ENCODE measurements at places on chromosomes 5 and 9.

DNA sequence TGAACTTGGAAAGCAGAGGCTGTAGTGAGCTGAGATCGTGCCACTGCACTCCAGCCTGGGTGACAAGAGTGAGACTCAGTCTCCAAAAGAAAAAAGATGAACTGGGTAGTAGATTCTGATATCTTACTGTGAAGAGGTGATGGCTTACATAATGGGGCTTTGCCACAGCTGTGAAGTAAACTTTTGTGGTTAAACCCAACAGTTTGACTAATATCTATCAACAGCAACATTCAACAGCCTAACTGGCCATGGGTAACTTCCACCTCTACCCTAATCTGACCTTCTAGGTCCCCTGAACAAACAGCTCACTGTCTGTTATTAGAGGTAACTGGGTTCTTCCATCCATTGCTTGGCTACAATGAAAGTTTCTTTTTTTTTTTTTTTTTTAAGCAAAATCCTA is 52.1 kb downstream of the TLE1 start:
- DNase-seq = no peak

DNA sequence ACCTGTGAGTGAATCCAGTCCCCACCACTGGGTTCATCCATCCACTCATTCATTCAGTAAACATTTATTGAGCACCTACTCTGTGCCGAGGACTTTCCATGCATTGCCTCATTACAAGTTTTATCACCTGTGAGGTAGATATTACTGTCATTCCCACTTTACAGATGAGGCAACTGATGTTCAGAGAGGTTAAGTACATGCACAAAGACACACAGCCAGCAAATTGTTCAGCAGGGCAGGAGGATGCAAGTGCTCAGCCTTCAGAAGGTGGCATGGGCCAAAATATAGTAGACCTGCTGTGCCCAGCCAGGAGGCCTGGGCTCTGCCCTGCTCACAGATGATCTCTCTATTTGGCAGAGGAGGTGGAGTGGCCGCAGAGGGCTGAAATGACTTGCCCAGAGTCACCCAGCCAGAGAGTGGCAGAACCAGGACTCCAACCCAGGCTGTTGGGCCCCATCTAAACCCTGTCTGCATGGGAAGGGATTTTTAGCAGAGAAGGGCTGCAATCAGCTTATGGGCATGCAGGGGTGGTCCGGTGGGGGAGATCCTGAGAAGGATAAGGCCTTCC is 7.6 kb upstream of the NEURL1B start:
- DNase-seq = no peak

DNA sequence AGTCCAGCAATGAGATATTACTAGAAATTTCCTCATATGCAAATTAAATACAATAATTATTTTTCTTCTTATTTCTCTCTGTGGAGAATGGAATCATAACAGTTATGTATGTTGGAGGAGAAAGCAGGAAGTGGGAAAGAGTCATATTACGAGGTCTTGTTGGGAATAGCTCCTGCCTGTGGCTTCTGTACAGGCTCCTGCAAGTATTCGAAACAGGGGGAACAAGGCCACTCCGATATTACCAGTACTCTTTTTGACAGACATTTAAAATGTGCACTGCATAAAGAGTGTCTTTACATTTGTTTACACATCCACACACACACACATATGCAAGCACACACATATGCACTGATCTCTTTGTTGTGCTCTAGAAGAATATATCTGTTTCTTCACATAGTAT is 812.0 kb upstream of the ZNF608 start:
- DNase-seq = no peak

- DNase-seq = no peak
Observed at GRCh38 chr9:4167079-4167671, 132.7 kb downstream of the GLIS3 start.

- no peak for DNase-seq
Observed at GRCh38 chr5:151581347-151581746, 9.8 kb downstream of the FAT2 start.

DNA sequence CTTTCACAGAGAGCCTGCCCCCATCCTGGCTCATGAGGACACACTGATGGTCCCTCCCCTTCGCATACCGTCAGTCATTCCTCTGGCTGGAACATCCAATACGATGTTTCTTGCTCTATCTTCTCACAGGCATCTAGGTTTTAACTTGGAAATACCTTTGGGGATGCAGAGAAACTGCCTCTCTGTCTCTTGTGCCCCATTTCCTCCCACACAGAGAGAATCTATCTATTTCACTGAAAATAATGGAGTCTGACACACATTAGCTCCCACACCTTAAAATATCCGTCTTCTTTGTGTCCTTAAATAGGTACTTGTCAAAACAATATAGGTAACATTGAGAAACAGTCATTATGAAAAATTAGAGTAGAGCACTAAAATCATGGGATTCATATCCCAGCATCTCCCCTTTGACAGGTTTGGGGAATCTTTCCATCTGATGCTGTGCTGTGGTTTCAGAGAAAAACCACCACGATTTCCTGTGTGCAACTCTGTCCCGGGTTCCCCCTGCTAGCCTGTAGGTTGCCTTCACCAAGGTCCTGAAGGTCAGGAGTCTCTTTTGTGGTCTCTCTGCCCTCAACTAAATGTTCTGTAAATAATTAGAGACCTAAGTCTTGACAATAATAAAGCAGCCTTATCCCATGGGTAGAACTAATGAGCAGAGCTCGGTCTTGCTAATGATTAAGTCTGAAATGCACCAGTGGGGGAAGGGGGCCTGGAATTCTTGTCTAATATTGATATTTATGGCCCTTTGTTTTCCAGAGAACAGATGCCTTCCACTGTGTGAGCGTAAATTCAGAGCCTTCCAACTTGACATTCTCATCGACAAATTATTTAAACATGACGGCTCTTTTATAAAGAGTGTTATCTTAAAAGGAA is 371.0 kb downstream of the ICE1 start:
- DNase-seq = no peak

DNA sequence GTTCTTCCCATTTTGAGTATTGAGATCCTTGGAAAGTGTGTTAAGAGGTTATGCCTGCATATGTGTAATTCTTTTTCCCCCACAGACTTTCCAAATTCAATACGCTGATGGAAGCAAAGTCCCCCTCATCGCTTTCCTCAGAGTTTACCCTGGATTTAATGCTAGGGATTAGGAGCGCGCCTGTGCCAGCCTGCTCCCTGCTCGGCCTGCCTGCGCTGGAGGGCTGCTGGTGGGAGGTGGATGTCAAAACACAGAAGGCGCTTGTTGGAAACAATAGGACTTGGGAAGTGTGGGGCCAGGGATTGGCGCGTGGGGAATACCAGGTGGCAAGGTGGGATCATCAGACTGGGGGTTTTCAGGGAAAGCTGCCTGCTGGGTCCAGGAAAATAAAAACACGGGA is 39.8 kb upstream of the PTCH1 start:
- DNase-seq = no peak

DNA sequence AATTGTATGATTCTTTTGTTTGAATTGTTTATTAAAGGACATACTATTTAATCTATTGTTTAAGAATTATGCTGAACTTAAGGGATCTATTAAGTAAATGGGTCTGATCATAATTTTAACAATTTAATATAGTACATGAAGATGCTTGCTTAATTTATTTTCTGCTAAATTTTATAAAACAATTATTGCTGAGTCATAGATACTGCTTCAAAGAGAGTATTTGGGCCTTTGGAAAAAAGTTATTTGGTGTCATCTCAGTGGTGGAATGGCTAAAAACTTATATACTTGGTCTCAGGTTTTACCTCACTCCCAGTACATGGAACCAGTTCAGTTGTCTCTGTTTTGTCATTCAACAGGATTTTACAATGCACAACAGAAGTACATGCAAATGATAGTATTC is 145.3 kb downstream of the CDH9 start:
- DNase-seq = no peak

- DNase-seq = no peak
Observed at GRCh38 chr5:132205385-132206125, 22.1 kb downstream of the P4HA2 start.

- DNase-seq = no peak
Observed at GRCh38 chr9:92414566-92414965, 9.7 kb downstream of the OMD start.

DNA sequence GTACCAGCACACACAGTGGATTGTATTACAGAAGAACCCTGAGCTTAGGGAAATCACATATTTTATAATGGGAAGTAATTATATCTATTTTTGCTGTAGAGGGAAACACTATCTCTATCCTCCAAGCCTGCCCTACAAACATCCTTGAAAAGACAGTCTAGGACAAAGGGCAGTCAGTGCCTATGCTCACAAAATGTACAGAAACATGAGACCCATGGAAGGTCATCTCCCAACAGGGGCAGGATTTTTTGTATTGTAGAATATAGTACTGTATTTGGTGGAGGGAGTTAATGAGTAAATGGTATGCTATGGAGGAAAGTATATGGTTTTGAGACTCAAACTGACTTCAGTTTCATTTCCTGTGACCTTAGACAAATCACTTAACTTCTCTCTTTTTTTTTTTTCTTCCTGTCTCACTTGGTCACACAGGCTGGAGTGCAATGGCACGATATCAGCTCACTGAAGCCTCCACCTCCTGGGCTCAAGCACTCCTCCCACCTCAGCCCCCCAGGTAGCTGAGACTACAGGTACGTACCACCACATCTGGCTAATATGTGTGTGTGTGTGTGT is 5.8 kb upstream of the RAB14 start:
- DNase-seq = no peak

GRCh38 chr5:90824436-90824835 is 265.8 kb downstream of the ADGRV1 start:
- no peak for DNase-seq

DNA sequence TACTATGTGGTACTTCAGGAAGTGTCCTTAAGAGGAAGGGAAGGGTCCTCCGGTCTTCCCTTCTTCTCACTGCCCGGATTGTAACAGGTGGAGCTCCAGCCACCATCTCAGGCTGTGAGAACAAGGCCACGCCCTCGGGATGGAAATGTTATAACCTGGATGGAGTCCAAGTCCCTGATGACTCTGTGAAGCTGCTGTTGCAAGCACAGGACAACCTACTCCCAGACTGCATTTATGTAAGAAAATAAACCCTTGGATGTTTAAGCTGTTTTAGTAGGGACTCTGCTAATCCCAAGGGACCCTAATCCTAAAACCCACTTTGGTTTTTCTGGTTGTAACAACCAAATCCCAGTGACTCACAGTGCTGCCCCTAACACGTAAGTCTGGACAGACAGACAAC is 221.6 kb downstream of the ACTL7B start:
- no peak for DNase-seq

DNA sequence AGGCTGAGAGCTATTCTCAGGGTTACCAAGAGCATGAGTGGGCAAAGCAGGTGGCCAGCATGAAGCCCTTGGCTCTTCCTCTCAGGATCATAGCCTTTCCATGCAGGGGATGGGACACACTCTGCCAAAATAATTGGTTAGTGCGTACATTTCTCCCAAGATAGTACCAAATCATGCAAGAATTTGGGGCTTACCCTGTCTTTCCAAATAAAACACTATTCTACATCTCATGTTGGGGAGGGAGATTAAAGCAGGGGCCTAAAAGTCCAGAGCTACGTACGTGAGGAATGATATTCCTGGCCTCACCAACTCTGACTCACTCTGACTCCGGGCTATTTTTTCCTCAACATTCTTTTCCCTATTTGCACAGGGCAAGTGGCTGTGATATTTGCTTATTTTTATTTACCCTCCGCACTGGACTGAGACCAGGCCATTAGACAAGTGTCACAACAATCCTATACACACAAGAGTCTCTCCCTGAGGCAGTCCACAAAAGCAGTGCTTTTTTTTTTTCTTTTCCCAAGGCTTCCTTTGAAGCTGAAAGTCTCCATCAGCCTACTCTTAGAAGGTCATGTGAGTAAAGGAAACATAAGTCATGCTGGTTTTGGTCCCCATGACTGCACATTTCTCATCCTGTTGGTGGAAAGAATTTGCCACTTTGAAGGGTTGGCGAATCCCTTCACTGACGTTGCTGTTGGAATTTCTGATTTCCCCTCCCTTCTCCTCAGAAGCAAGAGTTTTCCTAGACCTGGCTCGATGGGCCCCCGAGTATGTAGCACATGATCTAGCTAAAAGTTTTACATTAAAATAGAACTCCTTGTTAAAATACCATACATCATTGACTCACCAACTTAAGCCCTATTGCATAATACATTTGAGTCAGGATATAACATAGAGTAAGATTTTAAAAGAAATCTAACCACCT is 40.0 kb downstream of the TMEM252 start:
- no peak for DNase-seq

GRCh38 chr9:71793386-71794105 is 25.2 kb upstream of the CEMIP2 start:
- DNase-seq = no peak

- no peak for DNase-seq
Observed at GRCh38 chr5:178784391-178784790, 53.9 kb upstream of the ZNF354A start.

DNA sequence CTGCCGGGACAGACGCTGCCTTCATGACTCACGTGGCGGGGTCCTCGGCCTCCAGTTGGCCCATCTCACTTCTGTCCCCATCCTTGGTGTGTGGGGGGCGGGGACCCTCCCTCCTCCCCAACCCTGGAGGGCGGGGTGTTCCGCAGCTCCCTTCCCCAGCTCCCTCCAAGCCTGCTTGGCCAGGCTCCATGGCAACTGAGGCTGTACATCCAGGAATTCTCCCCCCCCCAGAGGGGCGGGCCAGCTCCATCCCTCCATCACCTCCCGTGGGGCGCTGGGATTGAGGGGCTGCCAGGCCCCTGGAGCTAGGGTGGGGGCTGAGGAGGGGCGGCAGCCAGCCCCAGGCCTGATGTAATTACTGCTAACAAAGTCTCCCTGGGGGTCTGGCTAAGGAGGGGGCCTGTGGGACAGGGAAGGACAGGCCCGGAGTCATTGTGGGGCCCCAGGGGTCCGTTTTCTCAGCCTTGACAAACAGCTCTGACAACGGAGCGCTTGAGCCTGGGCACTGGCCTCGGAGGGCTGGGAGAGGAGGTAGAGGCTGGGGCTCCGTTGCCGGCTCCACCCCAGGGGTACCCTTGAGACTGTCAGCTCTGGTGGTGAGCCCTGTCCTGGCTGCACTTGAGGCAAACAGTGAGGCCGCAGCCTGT is 8.0 kb downstream of the DIPK1B start:
- no peak for DNase-seq

DNA sequence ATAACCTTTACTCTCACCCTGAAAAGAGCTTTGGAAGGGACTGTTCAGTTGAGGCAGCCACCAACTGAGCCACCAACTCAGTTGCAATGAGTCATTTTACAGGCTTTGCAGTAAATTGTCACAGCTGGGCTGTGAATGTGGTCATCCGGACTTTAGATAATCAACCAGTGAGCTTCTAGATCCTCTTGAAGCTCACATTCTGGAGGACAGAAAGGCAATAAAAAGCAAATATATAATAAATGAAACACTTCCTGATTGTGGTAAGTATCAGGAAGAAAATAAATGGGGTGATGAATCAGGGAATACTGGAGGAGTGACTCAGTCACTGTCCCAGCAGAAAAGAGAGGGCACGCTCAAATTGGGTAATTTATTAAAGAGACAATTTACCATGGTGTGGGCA is 13.2 kb upstream of the C5orf58 start:
- no peak for DNase-seq

DNA sequence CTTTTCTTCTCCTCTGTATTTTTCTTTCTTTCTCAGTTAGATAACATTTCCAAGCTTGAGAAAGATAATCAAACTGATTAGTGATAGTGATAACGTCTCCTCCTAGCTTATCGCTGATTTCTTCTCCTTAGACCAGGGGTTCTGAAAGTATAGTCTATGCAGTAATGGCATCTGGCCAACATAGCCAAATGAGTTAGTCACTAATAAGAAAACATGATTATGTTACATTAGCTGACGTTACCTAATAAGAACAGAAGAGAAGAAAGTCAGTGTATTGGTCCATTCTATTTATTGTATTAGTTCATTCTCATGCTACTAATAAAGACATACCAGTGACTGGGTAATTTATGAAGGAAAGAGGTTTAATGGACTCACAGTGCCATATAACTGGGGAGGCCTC is 111.2 kb downstream of the STRBP start:
- DNase-seq = no peak

GRCh38 chr9:131810351-131811170 is 70.7 kb upstream of the RAPGEF1 start:
- no peak for DNase-seq

Data from cortex of kidney (tissue), 1 donor.